ENCODE measurements at places on chromosomes 12 and 14. TPM values are rescaled to one million over a fixed set of nuclear protein-coding genes. Genes with fewer than 3 reads are reported as not detected.

Gene LRTM2
- not detected for polyA plus RNA-seq

Gene KRT71
- polyA plus RNA-seq: not detected

DNA sequence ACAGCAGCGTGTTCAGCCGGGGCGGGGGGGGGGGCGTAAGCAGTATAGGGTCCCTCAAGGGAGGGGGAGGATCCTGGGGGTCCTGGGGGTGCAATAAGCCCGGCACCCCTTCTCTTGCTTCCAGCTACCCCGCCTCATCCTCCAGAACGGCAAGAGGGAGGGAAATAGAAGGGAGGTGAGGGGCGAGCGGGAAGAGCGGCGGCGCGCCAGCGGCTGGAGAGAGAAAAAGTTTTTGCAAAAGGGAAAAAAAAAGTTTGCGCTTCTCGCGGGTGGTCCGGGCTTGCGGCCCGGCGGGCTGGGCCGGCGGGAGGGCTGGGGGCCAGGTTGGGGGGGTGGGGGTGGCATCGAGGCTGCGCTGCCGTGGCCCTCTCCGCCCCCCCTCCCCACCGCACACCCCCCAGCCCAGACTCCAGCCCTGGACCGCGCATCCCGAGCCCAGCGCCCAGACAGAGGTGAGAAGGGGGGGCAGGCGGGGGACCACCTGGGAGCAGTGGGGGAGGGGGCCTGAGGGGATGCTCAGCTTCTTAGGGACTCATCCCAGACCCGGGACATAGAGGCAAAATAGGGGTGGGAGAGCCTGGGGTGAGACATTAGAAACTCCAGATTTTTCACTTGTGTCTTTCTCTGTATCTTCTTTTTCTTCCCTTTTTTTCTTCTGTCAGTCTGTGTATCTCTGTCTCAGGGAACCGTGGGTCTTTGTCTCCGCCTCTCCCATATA, at the start of gene GLI1:
GLI1 (plus strand) TSS at position 36 of the 718 bp plus-strand sequence. CDS start 3,907 bp downstream, outside the sequence.
- no peak for DNase-seq

DNA sequence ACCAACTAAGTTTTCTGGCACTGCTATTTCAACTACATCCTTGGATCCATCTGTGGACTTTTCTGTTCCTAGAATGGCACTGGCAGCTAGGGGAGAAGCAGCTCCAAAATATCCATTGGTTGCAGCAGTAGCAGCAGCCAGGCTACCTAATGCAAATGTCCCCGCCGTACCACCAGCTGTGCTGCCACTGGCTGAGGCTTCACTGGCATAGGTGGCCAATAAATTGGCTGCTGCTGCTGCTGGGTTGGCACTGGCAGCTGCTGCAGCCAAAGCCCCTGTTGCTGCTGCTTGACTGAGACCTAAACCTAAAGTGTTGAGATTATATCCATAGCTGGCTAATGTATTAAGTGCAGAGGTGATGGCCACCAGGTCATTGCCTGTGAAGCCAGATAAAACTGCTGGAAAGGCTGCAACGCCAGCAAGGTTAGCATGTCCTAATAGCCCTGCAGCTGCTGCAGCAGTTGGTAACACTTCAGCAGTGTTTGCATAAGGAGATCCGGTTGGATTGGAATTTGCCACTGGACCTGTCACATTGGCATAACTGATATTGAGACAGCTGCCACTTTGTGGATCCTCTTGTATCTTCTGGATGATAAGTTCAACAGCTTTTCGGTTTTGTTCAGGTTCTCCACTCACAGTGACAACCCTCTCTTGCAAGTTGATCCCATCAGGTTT, 149.5 kb downstream of the NOVA1 start:
- no peak for DNase-seq

GRCh38 chr12:12885096-12885792, 6.1 kb upstream of the GPRC5A start:
- no peak for DNase-seq
